ENCODE measurements at places on chromosomes 7 and 10. TPM values are rescaled to one million over a fixed set of nuclear protein-coding genes. Genes with fewer than 3 reads are reported as not detected.

The INHBA gene
- 3.0 TPM for total RNA-seq

The NKX1-2 gene
- total RNA-seq: not detected

The SFTPA1 gene
- not detected for total RNA-seq

The CYP2C19 gene
- total RNA-seq: not detected

The SH2D4B gene
- not detected for total RNA-seq

The ACTL6B gene
- total RNA-seq: not detected

The CLCN1 gene
- not detected for total RNA-seq

The KCNH2 gene
- total RNA-seq: not detected

The OR2A5 gene
- total RNA-seq: not detected
